GM20000 (cell line): ENCODE measurements at places on chromosomes 13 and 19.

DNA sequence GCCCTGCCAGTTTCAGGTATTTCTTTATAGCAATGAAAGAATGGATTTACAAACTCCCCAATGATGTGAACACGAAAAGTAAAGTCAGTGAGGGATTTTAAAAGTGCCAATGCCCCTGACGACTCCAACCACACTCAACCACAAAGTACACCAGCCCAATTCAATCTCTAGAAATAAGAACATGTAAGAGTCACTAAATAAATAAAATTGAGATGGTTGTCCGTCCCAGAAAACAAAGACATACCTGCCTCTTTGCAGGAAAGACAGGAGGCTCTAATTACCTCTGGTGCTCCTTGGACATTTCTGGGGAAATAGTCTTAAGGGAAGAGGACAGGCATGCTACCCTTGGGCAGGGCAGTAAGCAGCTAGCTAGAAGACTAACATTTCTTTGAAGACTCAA lies 55.8 kb downstream of the NALCN start:
- DNase-seq: no peak

- DNase-seq: no peak
Observed at GRCh38 chr13:29569253-29570050, 26.0 kb downstream of the SLC7A1 start.

DNA sequence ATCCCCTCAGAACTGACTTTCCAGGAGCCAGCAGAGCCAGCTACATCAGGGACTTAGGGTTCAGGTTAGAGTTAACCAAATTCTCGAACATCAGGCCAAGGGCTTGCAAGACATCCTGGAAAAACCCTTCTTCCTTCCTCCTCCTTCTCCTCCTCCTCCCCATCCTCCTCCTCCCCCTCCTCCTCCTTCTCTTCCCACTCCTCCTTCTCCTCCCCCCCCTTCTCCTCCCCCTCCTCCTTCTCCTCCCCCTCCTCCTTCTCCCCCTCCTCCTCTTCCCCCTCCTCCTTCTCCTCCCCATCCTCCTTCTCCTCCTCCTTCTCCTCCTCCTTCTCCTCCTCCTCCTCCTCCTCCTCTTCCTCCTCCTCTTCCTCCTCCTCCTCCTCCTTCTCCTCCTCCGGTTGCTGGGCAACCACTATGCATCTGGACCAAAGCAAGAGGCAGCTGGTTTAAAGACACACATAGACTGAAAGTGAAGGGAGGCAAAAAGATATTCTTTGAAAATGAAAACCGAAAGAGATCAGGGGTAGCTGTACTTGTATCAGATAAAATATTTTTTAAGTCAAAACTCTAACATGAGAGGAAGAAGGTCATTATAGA lies 5.9 kb upstream of the CCL25 start:
- DNase-seq: peak; percentile 39

GRCh38 chr13:37561031-37561430 lies 37.5 kb downstream of the POSTN start:
- no peak for DNase-seq

- DNase-seq: peak; percentile 88
Observed at GRCh38 chr19:13102666-13103580, at the start of gene LYL1. LYL1 (minus strand) TSS chr19:13102858; CDS start chr19:13101171, 1,687 bp downstream.

- no peak for DNase-seq
Observed at GRCh38 chr19:46431824-46432223, 3.1 kb upstream of the PNMA8C start.

DNA sequence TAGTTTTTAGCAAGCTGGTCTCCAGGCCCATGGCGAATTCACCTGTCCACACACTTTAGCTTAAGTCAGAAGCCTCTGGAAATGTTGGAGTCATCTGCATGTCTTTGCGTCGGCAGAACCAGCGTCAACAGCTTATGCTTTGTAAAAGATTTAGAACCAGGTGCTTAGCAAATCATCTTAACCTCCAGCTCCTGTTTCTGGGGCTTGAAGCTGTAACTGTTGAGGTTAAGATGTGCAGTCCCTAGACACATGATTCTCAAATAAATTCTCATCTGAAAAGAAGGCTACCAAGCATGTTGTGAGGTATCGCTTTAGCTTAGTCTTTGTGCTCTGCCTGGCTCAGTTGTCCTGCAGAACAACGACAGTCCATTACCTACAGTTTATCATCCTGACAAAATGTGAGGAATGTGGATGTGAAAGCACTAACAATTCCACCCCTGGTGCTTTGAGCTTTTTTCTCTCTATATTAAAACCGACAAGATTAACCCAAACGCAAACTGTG lies 4.4 kb downstream of the EFNB2 start:
- DNase-seq: no peak

DNA sequence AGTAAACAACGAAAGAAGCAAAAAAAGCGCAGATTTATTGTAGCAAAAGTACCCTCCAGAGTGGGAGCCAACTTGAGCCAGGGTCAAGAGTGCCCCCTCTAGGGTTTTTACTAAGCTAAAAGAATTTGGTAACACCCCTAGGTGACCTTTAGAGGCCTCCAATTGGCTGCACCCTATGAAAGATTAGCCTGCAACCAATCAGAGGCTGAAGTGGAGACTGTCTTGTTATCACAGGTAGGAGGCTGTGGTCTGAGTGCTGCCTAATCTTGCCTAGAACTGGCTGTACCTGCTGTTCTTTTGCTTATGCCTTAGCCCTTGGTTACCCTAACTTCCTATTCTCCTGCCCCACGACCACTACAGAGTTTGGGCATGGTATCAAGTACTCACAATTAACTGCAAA lies 38.3 kb downstream of the ANKRD10 start:
- no peak for DNase-seq

DNA sequence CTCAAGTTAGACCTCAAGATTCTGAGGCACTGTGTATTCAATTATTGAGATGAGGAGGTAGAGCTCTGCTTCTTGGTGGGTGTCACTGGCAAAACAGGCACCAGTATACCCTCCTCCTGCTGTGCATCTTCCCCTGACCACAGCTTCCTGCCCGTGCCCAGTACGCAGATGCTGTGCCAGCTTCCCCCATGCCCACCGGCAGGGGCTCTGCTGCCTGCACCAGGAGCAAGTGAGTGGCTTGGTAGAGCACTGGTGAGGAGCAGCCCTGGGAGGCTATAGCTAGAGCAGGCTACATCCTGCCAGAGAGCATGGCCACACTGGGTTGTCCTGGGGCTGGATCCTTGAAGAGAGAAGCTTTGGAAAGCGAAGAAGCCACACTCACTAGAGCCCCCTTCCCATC lies 21.0 kb upstream of the RNF17 start:
- DNase-seq: no peak

DNA sequence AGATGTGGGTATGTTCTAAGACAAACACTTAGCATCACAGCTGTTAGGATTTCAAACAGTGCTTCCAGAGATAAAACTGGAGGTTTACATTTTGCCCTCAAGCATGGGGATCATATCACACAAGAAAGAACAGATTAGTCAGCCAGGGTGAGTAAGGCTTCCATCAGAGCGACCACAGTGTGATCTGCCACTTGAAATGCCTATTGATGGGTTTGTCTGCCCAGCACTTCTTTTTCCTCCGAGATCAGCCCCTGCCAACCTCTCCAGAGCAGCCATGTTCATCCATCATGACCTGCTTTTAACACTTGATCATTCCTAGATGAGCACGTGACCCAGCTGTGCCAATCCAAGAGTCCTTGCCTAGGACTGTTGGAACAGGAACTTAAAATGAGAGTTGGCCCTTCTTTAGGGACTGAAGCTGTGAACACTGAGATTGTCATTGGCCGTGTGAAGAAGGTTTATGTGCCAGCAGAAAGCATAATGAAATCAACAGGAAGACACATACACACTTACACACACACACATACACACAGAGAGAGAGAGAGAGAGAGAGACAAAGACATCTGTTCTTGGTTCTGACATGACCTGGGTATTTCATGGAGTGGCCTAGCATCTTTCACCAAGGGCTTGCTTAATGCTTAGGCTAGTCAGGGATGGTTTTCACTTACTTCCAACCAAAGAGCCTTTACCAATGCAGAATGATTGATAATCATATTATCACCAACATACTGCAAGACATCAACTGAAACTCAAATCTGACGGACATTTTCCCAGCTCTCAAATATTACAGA lies 5.2 kb upstream of the CEBPG start:
- DNase-seq: no peak

GRCh38 chr13:94170145-94170571 lies 309.3 kb downstream of the DCT start:
- no peak for DNase-seq

- no peak for DNase-seq
Observed at GRCh38 chr19:41694831-41695635, 7.0 kb upstream of the CEACAM7 start.

DNA sequence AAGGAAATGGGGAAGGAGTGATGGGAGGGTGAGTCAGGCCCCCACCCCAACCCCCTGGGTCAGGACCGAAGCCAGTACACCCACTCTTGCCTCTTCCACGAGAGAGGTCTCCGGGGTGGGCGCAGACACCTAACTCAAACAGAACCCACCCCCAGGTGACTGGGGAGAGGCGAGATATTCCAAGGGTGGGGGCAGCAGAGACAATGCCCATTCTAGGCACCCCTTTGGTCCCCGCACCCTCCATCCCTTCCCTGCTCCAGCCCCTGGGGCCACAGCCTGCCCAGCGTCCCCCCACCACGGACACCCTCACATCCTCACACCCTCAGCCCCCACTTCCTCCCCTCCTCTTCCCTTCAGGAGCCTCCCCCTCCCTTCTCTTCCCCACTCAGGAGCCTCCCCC lies 682 bp downstream of the ZSCAN18 start:
- no peak for DNase-seq

- peak; percentile 37 for DNase-seq
Observed at GRCh38 chr13:39016787-39017186, 21.1 kb downstream of the PROSER1 start.

GRCh38 chr19:50520822-50521465 lies 7.2 kb upstream of the ASPDH start:
- no peak for DNase-seq

DNA sequence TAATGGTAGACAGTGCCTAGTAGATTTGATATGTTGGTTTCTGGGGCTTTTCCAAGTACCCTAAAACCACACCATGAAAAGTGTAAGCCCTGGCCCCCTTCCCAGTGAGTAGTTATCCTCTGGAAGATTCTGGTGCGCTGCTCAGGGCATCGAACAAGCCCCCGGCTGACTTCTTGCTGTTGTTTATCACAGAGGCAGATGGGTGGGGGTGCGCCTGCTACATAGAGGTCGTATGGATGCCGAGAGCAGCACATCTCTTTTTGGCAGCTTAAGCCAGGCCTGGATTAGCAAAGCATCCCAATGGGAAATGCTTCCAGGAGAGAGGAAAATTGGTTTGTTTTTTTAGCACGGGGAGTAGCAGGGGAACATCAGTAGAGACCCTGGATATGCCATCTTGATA lies 26.3 kb upstream of the SPATA13 start:
- no peak for DNase-seq

GRCh38 chr19:2494084-2494446 lies 18.1 kb downstream of the GADD45B start:
- DNase-seq: no peak

- peak; percentile 84 for DNase-seq
Observed at GRCh38 chr13:41465241-41465847, 8.0 kb downstream of the RGCC start.

GRCh38 chr13:52851137-52851962 lies 2.9 kb upstream of the PCDH8 start:
- DNase-seq: peak; percentile 69

DNA sequence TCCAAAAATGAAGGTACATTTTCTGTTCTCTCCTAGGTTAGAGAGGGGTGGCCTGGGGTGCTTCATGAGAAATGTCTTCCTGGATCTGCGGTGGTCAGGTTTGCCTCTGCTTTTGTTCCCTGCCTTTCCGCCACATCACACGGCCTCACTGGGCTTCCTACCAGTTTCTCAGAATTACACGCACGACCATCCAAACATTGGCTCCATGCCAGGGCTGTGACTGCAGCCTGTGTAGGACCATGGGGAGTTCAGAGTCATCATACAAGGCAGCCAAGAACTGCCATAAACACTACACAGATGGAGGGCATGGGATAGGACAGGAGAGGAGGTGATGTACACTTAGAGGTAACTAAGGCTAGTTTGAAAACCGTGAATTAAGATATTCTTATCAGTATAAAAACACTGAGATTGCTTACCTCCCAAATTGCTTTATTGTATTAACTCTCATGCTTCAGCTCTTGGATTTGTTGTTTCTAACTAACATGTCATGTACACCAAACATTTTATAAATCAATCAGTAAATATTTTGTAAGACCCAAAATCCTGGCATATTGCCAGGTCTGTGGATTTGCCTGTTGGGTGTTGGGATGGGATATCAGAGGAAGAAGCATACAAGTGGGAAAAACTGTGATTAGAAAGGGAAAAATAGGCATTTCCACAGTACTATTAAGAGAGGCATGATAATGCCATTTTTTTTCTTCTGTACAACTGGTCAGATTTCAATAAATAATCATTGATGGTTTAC lies 45.2 kb downstream of the CDADC1 start:
- no peak for DNase-seq

GRCh38 chr13:68099631-68100030 lies 869.5 kb upstream of the PCDH9 start:
- DNase-seq: no peak

DNA sequence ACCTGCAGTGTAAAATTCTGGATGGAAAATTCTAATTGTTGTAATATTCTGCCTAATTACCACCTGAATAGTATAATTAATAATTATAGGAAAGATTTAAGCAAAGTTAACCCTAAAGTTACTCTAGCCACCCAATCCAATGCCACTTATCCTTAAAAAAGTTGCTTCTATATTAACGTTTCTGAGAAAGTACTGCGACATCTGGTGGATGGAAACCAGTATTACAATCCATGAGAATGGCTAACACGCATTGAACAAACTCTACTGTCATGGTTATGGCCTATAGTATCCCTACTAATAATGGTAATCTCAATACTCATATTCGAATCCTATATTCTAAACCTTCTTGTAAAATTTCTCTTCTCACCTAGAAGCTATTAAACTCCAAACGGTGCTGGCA lies 1551.8 kb downstream of the SLITRK1 start:
- DNase-seq: peak; percentile 6

- no peak for DNase-seq
Observed at GRCh38 chr13:39892721-39893685, 237.5 kb downstream of the COG6 start.

- no peak for DNase-seq
Observed at GRCh38 chr13:73653688-73654087, 480.5 kb downstream of the KLF12 start.

GRCh38 chr13:49516467-49516866 lies 20.7 kb downstream of the PHF11 start:
- DNase-seq: no peak

- DNase-seq: no peak
Observed at GRCh38 chr19:23972161-23972560, 57.5 kb downstream of the ZNF726 start.

DNA sequence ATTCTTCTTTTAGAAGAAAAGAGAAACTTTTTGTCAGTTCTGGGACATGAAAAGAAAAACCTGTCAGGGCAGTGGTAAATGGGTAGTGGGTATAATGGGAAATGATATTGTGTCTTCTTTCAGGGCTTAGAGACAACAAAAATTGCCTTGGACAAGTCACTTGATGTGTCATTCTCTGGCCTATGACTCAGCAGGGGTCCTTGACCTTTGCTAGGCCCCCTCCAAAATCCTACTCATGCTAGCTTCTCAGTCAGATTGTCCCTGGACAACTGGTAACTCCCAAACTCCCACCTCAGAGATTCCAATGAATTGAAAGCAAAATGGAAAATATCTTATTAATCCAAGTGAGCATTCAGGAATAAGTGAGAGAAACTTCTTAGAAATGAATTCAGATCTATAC lies 258.8 kb upstream of the SPRY2 start:
- DNase-seq: no peak

GRCh38 chr19:49196527-49197240 lies 39.1 kb downstream of the TRPM4 start:
- no peak for DNase-seq
